ENCODE measurements at places on chromosomes 12 and 14.

GRCh38 chr12:129530517-129530916 is 373.3 kb downstream of the TMEM132D start:
- DNase-seq: no peak

DNA sequence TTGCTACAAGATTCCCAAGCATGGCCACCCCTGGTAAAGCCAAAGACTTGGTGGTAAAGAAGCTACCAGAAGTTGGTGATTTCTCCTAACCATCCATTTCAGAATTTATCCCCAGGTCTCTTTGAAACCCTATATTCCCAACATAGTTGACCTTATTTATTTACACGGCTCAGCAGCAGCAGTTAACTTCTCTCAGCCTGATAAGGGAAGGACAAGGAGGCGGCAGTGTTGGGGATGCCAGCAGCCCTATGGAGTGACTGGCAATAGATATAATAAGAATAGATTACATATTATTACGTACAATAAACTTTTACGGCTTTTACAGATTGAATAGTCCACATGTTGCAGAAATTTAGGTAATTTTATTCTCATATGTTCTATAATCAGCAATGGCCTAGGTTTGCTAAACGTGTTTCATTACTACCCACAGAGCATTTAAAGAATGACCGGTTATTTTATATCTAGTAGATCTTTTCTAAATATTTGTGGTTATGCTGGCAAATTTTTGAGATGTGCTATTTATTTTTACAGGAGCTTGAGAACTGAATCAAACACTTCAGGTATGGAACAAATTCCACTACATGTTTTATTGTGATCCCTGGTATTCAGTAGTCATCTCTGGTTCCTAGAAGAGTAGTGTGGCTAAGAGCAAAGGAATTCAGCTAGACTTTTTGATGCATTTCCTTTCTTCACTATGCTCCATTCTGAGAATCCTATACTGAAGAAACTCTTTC is 19.8 kb upstream of the PALS1 start:
- DNase-seq: peak; percentile 94

DNA sequence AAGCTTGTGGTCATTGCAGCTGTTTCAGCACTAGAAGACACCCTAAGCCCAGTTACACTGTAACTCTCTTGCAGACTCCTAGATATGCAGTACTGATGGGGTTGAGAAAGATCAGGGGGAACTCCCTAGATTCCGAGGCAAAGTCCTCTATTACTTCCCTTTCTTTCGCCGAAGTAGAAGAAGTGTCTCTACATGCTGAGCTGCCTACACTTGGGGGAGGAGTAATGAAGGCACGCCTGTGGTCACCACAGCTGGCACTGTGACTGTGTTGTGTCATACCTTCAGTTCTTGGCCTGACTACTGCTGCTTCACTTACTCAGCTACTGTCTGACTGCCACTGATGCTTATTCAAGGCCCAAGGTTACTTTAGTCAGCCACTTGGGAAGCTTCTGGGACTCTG is 35.1 kb upstream of the RPL10L start:
- no peak for DNase-seq

DNA sequence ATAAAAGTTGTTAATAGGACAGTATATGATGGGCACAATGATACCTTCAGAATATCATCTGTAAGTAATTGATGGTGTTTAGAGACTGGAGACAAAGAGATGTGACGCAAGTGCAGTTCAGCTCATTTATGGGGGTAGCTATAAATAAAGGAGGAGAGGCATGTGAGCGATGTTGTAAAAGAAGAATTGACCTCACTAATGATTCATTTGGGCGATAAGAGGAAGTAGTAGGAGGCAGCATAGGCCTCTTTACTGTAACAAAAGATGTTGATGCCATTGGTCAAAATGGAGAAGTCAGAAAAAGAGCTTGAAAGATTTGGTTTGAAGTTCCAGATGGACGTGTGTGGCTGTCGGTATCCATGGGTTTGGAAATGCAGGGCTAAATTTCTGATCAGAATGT is 70.0 kb downstream of the FLRT2 start:
- DNase-seq: peak; percentile 74

GRCh38 chr12:54455760-54456469 is 17.5 kb downstream of the GTSF1 start:
- no peak for DNase-seq

- no peak for DNase-seq
Measured at GRCh38 chr14:105425823-105426247, 6.2 kb downstream of the MTA1 start.

GRCh38 chr14:68487805-68488590 is 304.9 kb downstream of the ZFP36L1 start:
- peak; percentile 88 for DNase-seq

GRCh38 chr12:72275526-72275925 is 3.4 kb downstream of the TRHDE start:
- DNase-seq: no peak

- DNase-seq: peak; percentile 96
Measured at GRCh38 chr14:72558721-72559120, 335.2 kb downstream of the DPF3 start.

DNA sequence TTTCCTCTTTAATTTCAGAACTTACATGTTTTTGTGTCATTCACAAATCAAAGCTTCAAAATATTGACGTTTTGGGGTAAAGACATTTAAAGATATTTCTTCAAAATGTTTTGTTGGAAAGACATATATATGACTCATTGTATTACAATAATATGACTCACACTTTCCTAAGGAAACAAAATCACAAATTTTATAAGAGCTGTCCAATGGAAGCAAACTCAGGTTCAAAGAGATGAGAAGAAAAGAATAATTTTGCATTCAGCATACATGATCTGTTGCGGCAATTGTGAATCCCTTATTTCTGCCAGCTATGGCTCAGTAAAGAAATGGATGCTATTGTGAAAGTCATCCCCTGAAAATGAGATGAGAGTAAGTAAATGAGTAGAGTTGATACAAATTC is 82.7 kb downstream of the GRIP1 start:
- peak; percentile 39 for DNase-seq

GRCh38 chr12:26304273-26304672 is 108.9 kb downstream of the SSPN start:
- DNase-seq: no peak

- DNase-seq: no peak
Measured at GRCh38 chr12:84397263-84397662, 515.3 kb downstream of the SLC6A15 start.

GRCh38 chr12:58884916-58885315 is 35.4 kb downstream of the LRIG3 start:
- DNase-seq: no peak

DNA sequence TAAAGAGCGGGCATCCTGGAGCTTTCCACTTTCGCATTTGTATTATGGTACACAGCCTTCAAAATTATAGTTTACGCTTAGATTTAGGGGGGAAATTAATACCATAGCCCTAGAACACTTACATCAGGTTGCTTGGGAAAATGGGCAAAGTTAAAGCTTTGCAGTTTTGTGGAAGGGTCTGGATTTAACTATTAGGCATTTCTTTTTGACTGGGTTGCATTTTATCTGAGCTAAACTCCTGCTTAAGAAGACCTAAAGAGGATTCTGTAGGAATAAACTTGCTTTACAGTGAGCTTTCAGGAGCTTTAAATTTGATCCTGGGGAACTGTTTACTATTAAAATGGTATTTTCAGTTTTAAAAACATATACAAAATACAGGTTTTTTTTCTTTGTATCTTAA is 42.8 kb upstream of the PTPRQ start:
- no peak for DNase-seq

DNA sequence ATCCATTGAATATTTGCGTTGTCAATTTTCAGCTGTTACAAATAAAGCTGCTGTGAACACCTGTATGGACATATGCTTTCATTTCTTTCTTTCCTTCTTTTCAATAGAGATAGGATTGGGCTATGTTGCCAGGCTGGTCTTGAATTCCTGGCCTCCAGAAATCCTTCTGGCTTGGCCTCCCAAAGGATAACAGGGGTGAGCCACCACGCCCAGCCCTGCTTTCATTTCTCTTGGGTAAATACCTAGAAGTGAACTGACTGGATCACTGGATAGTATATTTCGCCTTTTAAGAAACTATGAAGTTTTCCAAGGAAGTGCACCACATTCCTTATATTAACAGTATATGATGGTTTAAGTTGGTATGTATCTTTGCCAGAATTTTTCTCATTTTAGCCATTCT is 32.3 kb upstream of the EAPP start:
- no peak for DNase-seq

DNA sequence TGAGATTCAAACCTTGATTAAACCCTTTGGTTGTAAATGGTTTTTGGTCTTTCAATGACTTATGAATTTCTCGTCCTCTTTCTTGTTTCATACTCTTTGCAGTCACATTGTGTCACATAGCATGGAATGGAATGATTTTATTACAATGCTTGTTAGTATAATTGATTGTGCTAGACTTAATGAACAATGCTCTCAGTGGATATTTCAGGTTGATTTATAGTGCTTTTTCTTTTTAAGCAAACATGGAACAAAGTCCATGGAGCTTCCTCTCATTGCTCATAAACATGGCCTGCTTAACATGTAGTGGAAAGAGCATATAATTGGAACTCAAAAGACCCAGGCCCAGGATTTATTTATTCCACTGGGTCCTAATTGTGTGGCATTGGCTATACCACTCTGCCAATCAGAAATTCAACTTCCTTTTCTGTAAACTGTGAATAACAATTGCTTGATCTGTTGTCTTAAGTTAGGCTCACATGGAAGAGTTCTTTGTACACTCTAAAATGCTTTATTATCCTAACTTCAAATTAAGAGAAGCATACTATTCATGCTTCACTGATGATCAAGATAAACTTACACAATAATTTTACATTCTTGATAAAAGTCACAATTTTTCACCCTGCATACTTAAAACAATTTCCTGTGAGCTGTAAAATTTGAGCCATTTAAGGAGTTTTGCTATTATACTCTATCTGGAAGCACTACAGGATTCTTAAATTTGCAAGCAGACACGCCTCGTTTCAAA is 370.5 kb upstream of the PDE3A start:
- no peak for DNase-seq

GRCh38 chr12:94336211-94336925 is 123.3 kb downstream of the CEP83 start:
- DNase-seq: no peak

DNA sequence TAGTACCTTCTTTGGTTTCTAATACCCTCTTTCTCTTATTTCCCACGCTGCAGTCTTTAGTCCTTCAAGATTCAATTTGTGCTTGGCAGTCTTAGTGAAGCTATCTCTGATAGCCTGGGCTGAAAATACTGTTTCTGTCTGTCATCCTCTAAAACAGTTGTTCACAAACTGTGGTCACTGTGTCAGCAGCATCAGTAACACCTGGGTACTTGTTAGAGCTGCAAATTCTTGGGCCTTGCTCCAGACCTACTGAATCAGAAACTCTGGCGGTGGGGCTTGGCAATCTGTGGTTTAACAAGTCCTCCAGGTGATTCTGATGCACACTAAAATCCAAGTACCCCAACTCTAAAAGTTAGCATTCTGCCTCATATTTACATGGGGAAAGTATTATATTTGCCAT is 217.5 kb upstream of the SEL1L start:
- DNase-seq: no peak

DNA sequence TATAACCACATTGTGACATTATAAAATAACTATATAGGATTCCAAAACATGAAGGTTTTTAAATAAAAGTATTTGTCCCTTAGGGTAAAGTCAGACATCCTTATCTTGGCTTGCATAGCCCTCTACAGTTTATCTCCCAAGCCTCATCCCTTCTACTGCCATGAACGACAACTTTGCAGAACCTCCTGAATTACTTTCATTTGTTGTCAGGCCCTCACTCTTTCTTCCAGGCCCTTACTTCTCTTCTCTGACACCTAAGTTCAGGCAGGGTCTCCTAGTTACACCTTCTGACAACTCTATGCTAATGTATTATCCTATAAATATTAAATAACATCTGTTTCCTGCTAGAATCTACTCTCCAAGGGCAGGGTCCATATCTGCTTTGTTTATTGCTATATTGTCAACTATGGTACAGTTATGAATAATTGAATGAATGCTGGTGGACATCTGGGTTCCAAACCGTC is 115.7 kb upstream of the MDM1 start:
- DNase-seq: no peak

GRCh38 chr14:51365241-51365965 is 125.4 kb downstream of the TMX1 start:
- DNase-seq: no peak

GRCh38 chr14:97077253-97077653 is 280.1 kb downstream of the VRK1 start:
- DNase-seq: peak; percentile 93

DNA sequence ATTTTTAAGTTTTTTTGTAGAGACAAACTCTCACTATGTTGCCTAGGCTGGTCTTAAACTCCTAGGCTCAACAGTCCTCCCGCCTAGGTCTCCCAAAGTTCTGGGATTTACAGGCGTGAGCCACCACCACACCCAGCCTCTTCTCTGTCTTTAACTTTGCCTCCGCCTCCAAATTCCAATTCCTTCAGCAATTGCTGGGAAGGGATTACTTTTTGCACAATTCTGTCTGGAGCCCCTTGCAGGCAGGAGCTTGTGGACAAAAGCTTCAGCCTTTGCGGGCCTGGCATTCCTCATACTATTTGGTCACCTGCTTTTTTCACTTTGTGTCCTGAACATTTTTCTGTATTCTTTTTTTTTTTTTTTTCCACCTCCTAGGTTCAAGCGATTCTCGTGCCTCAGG is 26.0 kb downstream of the SH2B3 start:
- no peak for DNase-seq

- DNase-seq: no peak
Measured at GRCh38 chr12:46484396-46485061, 112.0 kb upstream of the SLC38A2 start.

GRCh38 chr12:48969160-48969771 is 2.3 kb downstream of the WNT10B start:
- no peak for DNase-seq

GRCh38 chr12:63845726-63846125 is 1.2 kb downstream of the SRGAP1 start:
- peak; percentile 34 for DNase-seq

- no peak for DNase-seq
Measured at GRCh38 chr14:34179727-34180126, 228.9 kb upstream of the EGLN3 start.

- DNase-seq: peak; percentile 86
Measured at GRCh38 chr14:52455291-52456088, 96.8 kb downstream of the TXNDC16 start.

DNA sequence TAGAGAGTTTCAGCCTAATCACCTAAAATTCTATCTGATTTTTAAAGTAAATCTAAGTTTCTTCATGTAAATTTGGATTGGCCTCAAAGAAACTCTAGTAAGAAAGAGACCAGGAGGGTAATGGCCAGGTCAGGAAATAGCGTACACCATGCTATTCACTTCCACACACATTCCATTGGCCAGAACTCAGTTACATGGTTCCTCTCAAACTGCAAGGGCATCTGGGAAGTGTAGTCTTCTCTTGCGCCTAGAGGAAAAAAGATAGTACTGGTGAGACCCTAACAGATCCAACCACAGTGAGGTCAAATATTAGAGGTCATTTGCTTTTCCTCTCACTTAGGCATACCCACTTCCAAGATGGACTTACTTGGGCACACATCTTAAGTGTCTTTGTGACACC is 39.1 kb downstream of the MBIP start:
- no peak for DNase-seq

All from astrocyte (in vitro differentiated cells and primary cell).